Stimulated activated effector memory CD8-positive, alpha-beta T cell treated with anti-CD3 and anti-CD28 coated beads, Interleukin-12 subunit alpha, Interleukin-12 subunit beta, amount 100 ng/mL, for 72 hours (primary cell): ENCODE measurements at places on chromosomes 11 and 22.

GRCh38 chr11:93193731-93194130 lies 4.1 kb downstream of the SLC36A4 start:
- no peak for DNase-seq

DNA sequence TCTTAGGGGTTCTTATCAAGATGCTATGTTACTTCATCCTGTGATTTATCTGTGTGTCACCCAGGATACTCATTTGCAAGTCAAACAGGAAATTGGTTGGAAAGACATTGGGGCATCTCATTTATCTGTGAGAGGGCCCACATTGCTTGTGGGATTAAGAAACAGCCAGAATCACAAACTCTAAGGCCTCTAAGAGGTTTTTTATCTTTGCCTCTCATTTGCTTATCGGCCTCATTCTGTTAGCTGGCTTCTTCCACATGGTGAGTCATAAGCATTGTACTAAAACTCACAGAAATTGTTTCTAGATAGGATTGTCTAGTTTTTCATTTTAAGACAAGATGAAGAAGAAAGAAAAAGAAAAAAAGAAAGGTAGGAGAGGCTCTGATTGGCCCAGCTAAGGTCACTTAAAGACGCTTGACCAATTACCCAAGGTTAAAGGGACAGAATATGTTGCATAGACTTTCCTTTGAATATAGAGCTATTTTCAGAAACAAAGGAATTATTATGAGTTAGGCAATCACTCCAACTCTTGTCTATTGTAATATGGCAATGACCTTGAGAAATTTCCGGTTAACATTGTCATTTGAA lies 121.9 kb downstream of the ARHGAP42 start:
- no peak for DNase-seq

DNA sequence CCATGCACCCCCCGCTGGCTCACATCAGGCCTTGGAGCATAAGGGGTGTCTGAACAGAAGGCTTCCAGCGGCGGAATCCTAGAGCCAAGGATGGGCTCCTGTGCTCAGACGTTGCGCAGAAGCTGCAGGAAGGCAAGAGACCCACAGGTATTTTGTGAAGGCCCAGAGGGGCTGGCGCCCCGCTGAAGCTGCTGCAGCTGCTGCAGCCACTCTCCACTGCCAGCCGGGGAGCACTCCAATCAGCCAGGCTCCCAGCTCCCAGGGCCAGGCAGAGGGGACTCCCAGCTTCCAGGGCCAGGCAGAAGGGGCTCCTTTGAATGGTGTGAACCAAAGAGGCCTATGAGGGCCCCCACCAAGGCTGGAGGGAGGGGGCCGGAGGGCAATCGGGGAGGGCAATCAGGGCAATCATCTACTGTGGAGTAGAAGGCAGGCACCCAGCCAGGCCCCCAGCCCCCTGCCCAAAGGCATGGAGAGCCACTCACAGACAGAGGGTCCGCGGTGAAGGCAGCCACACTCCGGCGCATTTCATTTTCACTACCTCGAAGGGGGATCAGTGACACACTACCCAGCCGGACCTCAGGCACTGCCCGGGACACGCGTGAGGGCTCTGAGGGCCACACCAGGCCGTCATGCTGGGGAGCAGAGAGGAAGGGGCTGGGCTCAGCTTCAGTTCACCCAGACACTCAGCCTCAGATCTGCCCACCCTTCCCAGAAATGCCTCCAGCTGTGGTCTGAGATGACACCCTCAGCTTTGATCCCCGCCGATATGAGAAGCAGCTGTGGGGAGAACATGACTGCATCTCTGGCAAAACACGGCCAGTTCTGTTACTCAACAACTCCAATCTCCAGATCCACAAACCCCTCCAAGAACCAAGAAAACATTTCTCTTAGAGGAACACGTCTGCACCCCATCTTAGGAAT lies 11.6 kb upstream of the PDE2A start:
- DNase-seq = peak; percentile 68

DNA sequence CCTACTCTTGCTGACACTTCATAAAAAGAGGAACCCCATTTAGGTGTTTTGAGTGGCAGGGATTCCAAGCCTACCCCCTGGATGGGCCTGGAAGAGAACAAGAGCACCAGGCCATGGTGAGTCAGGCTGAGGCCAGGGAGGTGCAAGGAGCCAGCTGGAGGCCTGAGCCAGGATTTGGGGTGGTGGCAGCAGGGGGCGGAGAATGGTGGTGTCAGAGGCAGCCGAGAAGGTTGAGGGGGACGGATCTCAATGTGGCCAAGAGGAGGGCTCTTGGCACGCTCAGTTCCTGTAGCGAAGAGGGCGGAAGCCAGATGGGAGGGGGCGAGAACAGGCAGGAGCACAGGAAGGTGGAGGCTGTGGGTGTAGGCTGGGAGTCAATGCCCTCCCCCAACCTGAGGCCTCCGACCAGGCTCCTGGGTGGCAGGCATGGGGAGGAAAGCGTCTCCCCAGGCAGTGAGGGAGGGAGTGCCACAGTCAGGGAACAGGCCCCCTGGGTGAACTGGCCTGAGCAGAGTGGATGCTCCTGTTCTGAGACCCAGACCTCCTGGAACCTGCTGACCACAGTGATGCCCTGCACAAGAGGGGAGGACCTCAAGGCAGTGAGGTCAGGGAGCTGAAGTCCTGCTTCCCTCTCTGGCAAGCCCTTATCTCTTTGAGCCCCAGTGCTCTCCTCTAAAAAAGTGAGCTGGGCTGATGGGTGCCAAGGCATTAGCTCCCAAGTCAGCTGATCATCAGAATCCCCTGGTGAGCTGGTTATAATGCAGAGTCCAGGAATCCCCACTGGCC lies 13.9 kb downstream of the RTN4RL2 start:
- DNase-seq = no peak

DNA sequence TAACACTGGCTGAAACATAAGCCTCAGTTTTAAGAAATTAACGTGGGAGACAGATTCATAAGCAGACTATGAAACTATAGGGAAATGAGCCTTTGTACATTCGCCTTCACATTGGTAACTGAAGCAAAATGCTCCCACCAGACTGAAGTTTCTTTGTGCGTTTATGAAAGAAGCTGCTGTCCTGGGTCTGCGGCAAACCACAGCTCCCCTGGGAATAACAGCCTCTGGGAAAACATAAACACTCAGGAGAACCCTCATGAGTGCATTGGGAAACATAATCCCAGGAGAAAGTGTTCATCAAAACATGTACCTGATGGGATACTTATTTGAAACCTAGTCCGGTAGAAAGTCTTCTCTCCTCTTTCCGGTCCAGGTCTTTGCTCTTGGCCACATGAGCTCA lies 193.1 kb upstream of the LARGE1 start:
- no peak for DNase-seq

GRCh38 chr11:12565406-12565805 lies 108.8 kb upstream of the TEAD1 start:
- DNase-seq = no peak
